AG04450 (cell line): ENCODE measurements at places on chromosomes 13 and 19. TPM values are rescaled to one million over a fixed set of nuclear protein-coding genes. Genes with fewer than 3 reads are reported as not detected.

DNA sequence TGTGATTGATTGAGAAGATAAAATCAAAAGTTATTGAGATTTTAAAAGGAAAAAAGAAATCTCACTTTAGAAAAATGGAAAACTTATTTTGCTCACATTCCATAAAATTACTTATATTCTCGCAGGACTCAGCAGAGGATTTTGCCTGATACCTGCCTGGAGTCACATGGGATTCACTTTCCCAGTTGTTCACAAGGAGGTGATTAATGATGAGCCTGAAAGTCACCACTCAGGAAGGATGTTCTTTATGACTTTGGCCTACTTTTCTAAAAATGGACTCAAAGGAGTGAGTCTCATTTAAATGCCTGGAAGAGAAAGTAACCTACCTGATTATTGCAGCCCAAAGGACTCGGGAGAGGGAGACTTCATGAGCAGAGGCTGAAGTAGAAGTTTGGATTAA is 34.5 kb upstream of the FAM216B start:
- no peak for DNase-seq

DNA sequence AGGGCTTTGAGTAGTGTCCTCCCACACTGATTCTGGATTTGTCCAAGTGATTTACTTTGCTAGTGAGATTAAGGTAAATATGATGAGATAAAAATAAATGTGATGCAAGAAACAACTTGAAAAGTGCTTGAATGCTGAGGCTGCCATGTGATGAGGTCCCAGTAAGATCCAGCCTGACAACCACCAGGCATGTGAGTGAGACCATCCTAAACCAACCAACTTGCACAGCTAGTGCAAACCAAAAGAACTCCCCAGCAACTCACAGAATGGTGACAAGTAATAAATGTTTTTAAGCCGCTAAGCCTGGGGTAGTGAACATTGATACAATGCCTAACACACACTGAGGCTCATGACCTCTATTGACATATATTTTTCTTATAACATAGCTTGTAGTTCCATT is 13.3 kb upstream of the RBM26 start:
- no peak for DNase-seq

DNA sequence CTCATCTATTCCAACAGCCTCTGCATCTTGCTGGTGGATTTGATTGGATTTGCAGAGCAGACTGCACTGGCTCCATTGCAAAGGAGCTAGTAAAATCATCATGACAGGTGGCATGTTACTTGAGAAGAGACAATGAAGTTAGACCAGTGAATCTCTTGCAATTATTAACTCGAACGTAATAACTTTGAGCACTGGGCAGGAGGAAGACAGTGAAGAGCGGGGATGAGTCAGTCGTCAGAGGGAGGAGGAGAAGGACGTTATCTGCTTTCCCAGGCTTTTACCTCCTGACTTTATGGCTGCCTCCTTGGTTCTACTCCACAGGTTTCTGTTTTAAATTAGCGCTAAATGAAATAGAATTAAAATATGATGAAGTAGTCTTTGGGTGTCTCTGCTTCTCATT is 257.8 kb upstream of the IPO5 start:
- no peak for DNase-seq

- DNase-seq, result peak; percentile 29
Observed at GRCh38 chr19:54448040-54448773, 792 bp upstream of the LENG8 start.

CEACAM3 gene
- not detected in 2 replicates for polyA plus RNA-seq

UBE2L5 gene
- polyA plus RNA-seq, result 0.56 and 0.81 TPM in 2 replicates

C5AR2 gene
- not detected in 2 replicates for polyA plus RNA-seq

NCAN gene
- not detected in 2 replicates for polyA plus RNA-seq
